ENCODE measurements at places on chromosomes 5 and 9.

DNA sequence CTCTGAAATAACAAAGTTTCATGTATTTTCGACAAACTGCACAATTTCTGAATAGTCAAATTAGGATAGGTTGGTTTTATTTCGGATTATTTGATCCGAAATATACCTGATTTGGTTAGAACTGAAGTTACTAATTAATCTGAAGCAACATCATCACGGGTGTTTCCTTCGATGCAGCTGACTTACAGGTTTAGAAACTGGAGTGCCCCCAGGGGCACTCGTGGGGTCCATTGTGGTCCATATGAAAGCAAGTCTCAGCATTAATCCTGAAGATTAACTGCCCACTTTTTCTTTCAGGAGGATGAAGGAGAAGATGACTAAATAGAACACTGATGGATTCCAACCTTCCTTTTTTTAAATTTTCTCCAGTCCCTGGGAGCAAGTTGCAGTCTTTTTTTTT lies 5.3 kb downstream of the SET start:
- no peak for DNase-seq

DNA sequence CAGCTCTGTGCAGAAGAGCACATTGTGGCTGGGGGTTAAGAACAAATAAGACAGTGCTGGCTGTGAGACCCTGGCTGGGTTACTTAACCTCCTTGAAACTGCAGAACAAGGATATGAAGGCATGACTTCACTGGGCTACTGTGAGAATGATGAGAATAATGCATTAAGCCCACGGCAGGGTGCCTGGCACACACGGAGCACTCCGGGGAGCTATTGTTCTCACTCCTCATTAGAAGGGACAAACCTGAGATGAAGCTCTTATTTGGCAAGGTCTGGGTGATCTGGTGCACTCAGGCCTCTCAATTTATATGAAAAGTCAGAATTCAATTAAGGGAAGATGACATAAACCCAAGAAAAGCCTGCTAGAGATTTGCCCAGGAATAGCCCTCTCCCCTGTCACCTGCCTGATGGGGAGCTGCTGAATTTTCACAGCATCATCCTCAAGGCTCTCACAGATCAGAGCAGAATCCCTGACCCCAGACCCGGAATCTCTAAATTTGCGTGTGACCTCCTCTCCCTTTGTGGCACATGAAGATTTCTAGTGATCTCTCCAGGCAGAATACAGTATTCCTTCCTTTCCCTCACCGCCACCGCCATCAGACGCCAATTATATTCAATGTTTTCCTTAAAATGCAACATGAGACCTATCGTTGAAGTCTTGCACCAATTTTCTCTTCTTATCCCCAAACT lies 102.1 kb downstream of the COL23A1 start:
- no peak for DNase-seq

GRCh38 chr9:130256644-130257043 lies 8.9 kb upstream of the HMCN2 start:
- DNase-seq, result no peak

DNA sequence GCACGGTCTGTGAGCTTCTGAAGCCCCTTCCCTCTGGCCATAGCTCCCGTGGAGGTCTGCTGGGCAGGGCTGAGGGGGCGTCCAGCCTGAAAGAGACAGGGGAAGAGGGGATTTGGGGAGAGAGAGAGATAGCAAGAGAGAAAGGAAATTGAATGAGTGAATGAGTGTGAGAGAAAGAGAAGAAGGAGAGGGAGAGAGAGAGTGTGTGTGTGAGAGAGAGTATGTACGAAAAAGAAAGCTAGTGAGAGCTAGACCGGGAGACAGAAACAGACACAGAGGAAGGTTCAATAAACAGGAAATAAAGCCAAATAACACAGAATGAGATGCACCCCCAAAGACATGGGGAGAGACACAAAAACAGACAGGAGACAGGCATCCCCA lies 37.4 kb downstream of the PAX5 start:
- no peak for DNase-seq

DNA sequence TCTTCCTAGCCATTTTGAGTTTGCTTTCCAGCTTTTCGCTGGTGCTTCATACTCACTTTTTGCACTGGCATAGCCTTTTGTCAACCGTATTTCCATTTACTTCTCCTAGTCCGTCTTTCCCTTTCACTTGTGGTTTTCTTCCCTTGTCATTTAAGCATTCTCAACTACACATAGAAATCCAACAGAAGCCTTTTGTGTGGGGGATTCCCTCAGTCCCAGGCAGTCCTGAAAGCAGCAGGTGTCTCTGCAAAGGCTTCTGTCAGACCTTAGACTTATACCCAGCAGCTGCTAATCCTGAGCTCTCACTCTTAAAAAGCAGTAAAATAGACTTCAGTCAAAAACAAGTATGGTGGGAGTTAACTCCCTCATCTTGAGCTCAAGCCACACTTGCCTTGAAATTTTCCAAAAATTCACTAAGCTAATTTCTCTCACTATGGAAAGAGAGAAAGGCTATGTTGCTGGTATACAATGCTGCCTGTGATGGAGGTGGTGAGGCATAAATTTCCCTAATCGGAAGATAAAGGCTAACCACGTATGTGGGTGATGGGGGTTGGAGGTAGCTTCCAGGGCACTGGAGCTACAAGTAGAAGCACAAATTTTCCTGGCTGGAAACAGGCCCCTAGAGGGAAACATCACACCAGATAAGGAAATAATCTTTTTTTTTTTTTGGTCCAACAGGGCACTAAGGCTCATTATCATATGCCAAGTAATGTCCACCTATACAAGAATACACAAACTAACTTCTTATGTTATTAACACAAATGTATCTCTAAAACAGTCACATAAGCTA lies 34.8 kb upstream of the IFNK start:
- DNase-seq, result no peak

- DNase-seq, result peak; percentile 47
Measured at GRCh38 chr5:40754381-40755092, 1.2 kb downstream of the TTC33 start.

DNA sequence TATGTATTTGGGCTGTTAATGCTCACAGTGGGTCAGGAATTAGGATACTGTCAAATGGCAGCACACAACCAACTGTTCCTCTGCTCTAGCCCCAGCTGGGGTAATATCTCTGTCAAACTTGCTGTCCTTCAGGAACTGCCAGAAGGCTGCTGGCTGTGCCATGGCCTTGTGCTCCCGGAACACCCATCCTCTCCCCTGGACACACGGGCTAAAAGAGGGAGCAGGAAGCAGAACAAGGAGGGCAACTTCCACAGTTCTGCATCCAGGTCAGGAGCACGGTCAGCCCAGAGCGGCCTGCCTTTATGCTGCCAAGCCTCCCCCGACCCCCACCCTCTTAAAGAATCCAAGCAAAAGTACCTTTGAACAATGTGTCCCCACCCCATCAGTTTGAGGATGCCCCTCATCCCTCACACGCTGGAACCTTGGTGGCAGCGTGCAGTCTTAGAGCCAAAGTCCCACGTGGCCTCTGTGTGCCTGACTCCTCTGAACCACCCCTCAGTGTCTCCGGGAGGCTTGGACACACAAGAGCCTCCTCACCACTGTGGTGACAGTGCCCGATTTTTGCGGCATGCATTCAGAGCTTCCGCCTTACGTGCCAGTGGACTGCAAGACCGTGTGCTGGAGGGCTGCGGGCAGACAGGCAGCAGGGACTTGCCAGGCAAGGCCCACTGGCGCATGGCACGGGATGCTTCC lies 60.8 kb downstream of the PSMB7 start:
- no peak for DNase-seq

GRCh38 chr9:37953775-37954437 lies 50.0 kb upstream of the SLC25A51 start:
- no peak for DNase-seq

- DNase-seq, result peak; percentile 92
Measured at GRCh38 chr9:68704814-68705530, at the start of gene PIP5K1B. Gene PIP5K1B, plus strand, starts transcription at chr9:68705240. Its CDS starts 117,375 bp downstream, at chr9:68822615.

- no peak for DNase-seq
Measured at GRCh38 chr9:86924206-86924605, 23.1 kb downstream of the GAS1 start.

DNA sequence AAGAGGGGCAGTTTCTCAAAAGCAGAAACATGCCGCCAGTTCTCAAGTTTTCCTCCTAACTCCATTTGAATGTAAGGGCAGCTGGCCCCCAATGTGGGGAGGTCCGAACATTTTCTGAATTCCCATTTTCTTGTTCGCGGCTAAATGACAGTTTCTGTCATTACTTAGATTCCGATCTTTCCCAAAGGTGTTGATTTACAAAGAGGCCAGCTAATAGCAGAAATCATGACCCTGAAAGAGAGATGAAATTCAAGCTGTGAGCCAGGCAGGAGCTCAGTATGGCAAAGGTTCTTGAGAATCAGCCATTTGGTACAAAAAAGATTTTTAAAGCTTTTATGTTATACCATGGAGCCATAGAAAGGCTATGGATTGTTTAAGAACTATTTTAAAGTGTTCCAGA lies 142.8 kb downstream of the NTRK2 start:
- DNase-seq, result no peak

DNA sequence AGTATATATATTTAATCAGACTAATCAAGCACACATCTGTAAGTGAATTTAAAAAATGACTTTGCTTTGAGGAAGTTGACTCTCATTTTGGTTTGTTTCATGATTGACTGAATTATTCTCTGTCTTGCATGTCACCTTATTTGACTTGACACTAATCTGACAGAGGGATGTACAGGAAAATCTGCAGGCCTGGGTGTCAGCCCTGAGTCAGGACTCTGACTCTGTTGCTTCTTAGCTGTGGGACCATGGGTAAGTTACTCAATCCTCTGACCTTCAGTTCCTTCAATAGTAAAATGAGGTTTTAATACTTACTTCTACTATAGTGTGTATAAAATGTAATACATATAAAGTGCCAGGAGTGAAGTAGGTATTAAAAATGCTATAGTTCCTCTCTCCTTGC lies 415.9 kb downstream of the ARHGEF28 start:
- no peak for DNase-seq

DNA sequence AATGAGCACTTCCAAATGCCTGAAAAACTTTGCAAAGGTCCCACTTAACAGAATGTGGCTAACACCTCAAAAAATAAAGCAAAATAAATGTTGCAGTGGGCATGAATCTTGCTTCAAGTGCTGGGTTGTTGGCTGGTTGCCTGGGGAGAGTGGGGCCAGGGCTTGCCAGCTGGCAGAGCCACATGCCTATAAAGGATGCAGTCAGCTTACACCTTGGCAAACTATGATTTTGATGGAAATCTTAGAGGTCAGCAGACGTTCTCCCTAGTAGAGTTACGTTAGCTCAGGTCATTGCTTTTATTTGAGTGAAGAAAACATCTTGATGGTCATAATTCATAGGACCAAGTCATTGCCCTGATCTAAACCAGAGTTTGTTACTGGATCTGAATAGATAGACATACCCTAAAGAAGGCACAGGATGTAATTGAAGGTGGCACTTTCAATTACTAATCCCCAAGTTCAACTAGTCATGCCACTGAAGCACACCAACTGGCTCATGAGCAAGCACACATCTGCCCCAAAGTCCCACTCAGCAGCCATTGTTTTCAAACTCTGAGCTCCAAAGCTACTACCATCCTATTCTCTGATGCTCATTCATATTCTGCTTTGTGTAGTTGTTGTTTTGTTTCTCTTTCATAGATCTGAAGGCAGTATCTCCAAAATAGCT lies 51.2 kb upstream of the ZSWIM6 start:
- peak; percentile 11 for DNase-seq

GRCh38 chr5:65482736-65483545 lies 1.2 kb upstream of the ADAMTS6 start:
- DNase-seq, result peak; percentile 57

DNA sequence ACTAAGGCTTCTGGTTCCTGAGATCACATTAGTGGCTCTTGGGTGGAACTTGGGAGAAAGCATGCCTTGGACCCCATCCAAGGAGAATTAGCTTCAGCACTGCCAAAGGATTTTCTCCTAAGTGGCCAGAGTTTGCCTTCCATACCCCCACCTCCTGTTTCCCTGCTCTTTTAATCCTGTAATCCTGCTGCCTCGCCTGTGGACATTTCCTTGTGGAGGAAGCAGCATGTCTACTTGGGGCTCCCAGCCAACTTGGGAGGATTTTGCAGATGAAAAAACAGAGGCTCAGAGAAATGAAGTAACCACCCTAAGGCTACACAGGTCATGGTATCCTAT lies 1.6 kb downstream of the ARSI start:
- no peak for DNase-seq

GRCh38 chr5:148848393-148849031 lies 22.1 kb downstream of the ADRB2 start:
- no peak for DNase-seq

DNA sequence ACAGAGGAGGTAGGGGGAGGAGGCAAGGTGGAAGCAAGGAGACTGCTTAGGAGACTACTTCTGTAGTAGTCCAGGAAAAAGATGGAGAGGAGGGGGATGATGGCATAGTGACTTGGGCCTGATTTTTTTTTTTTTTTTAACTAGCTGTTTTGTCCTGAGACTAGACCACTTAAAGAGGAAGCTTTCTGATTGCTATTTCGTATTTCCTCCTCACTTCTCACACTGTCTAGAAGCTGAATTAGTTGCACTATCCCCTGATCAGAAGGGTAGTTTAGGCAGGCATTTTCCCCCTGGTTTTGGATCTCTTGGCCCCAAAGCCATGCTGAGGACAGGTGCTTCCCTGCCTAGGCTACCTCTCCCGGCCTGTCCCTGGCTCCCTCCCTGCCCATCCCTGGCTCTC lies 14.9 kb downstream of the LARP1 start:
- no peak for DNase-seq

- DNase-seq, result peak; percentile 73
Measured at GRCh38 chr5:138541511-138542179, 1.4 kb downstream of the ETF1 start.

- DNase-seq, result peak; percentile 91
Measured at GRCh38 chr5:66595756-66596635, at the start of gene MAST4. Gene MAST4, plus strand, starts transcription at chr5:66596393. Its CDS starts 263 bp downstream, at chr5:66596656.

DNA sequence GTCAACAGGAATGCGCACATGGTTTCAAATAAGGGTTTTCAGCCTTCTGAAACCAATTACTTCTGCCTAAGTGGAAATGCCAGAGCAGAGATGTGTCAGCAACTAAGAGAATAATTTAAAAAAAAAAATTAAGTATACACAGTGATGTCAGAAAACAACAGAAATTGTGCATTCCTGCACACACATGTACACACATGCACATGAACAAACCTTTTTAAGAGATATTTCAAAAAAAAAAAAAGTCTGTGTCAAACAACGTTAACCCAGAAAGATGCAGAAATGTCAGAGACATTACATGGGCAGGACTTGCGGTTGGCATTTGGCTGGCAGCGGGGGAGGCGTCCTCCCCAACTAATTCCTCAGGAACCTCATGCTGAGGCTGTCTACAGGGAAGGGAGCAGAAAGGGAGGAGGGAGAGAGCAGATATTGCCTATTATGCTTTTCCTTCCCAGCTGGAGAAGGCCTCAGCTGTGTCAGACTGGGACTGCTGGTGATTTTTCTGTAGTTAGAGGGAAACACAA lies 536.9 kb upstream of the WWC1 start:
- no peak for DNase-seq

- peak; percentile 82 for DNase-seq
Measured at GRCh38 chr5:146040527-146040926, 64.8 kb downstream of the PLAC8L1 start.

DNA sequence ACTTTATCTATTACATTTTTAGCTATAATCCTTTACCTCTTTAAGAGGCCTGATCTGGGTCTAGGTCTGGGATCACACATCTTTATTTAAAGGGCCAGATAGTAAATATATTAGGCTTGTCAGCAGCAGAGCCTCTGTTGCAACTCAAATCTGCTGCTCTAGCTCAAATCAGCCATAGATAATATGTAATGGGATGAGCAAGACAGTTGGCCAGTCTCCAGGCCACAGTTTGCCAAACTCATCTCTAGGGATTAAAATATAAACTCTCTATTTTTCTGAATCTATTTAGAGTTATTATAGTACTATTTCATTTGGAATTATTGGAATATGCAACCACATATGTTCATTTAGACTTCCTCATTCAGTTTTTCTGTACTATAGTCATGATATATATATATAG lies 115.9 kb upstream of the MINAR2 start:
- no peak for DNase-seq

- no peak for DNase-seq
Measured at GRCh38 chr5:139394654-139395566, at the start of gene PROB1. Gene PROB1, minus strand, starts transcription at chr5:139395104. Its CDS starts 23 bp downstream, at chr5:139395081.

All from hematopoietic multipotent progenitor cell treated with erythropoietin and hydrocortisone succinate and interleukin-3 and kit ligand, for 6 days (in vitro differentiated cells).